CD8-positive, alpha-beta memory T cell (primary cell): ENCODE measurements at places on chromosomes 7 and 10.

DNA sequence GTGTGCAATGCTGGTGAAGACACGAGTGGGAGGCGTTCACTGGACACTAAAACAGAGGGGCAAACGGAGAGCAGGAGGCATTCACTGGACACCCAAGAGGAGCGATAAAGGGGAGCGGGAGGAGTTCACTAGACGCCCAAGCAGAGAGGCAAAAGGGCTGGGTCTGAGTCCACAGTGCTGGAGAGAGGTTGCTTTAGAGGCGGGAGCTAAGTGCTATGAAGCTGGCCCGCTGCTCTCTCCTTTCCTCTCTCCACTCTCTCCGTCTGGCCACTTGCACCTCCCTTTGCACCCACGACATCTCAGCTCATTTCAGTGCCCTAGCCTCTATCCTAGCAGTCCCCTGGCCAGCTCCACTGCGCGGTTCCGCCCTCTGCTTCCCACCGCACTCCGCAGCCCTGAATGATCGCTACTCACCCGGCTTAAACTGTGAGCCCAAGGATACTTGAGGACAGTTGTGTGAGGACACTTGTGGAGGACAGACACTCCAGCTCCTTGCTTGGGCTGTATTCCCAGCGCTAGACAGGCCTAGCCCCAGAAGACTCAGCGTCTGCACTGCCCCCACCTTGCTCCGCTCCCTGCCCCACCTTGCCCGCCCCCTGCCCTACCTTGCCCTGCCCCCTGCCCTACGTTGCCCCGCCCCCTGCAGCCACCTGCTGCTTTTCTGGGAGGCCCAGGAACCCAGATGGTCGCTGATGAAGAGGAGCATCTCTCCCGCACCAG, 78.8 kb upstream of the CPXM2 start:
- DNase-seq, result no peak

DNA sequence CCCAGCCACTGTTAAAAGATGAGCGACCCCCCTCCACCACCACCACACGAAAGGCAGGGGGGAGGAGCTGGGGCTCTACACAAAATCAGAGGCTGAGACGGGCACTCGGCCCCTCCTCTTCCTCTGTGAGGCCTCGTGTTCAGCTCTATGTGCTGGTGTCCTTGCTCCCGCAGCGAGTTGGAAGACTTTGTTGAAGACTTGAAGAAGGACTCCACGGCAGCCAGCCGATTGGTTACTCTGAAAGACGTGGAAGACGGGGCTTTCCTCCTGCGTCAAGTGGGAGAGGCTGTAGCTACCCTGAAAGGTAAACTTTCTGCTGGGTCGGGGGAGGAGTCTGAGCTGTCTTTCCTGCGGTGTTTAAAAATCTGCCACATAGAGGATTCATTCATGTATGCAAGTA, 203.7 kb downstream of the ARHGAP21 start:
- DNase-seq, result no peak

DNA sequence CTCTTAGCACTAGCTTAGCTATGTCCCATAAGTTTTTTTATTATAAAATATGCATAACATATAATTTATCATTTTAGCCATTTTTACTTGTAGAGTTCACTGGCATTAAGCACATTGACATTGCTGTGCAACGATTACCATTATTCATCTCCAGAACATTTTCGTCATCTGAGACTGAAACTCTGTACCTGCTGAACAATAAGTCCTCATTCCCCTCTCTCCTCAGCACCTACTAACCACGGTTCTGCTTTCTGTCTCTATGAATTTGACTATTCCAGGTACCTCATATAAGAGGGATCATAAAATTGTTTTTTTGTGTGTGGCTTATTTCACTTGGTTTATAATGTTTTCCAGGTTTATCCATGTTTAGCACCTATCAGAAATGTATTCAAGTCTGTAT, 64.1 kb downstream of the SHOC2 start:
- no peak for DNase-seq

- DNase-seq, result no peak
Observed at GRCh38 chr7:103391976-103392375, 44.5 kb downstream of the PSMC2 start.

DNA sequence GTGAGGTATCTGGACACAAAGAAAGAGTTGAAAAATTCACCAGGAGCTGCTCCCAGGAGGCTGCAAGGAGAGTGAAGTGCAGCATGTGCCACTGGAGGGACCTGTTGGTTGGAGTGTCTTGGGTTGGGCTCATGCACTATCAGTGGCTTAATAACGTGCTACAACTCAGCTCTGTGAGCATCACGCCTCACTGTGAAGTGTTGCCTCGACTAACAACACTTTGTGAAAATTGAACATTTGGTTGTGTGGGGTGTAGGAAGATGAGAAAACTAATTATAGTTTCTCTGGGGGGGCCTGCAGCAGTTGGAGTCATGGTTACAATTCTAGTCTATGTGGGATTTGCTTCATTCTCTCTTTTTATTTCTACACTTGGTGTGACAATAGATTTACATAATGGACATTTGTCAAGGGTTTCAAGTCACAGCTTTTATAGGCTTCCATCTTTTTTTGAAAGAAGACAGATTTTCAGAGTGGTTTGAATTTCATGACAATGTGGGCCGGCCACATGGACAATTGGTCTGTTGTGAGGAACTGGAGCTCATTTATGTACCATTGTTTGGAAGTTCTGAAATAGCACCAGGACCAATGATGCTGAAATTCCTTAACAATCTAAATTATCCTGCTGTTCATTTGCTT, 121.3 kb downstream of the RAMP3 start:
- no peak for DNase-seq

GRCh38 chr10:97684866-97685394, 2.1 kb downstream of the AVPI1 start:
- no peak for DNase-seq

DNA sequence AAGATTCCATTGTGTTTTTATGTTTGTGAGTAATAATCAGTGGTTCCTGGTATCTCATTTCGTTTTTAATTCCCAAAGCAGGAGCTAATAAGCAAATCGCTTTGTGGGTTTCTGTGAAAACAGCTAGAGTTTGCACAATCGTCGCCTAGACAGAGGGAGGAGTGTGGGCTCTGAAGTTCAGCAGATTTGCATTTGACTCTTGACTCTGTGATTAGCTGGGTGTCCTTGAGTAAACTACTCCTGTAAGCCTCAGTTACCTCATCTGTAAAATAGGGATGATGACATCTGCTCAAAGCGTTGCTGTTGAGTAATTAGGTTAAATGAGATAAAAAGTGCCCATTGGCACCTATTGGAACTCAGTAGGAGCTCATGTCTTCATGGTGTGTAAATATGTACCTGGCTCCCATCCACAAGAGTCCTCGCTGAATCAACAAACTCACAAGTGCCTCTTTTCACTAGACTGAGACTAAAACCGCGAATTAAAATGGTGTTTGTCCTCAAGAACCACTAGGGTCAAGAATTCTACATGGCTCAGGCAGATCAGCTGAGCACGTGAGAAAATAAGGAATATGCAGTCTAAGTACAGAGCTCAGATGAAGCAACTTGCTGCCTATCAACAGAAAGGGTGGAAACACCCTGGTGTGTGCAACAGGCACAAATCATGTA, 385.8 kb upstream of the C7orf33 start:
- DNase-seq, result no peak

- no peak for DNase-seq
Observed at GRCh38 chr7:138980563-138981291, 462 bp downstream of the KIAA1549 start.

- no peak for DNase-seq
Observed at GRCh38 chr7:120995654-120996053, 7.1 kb downstream of the CPED1 start.

DNA sequence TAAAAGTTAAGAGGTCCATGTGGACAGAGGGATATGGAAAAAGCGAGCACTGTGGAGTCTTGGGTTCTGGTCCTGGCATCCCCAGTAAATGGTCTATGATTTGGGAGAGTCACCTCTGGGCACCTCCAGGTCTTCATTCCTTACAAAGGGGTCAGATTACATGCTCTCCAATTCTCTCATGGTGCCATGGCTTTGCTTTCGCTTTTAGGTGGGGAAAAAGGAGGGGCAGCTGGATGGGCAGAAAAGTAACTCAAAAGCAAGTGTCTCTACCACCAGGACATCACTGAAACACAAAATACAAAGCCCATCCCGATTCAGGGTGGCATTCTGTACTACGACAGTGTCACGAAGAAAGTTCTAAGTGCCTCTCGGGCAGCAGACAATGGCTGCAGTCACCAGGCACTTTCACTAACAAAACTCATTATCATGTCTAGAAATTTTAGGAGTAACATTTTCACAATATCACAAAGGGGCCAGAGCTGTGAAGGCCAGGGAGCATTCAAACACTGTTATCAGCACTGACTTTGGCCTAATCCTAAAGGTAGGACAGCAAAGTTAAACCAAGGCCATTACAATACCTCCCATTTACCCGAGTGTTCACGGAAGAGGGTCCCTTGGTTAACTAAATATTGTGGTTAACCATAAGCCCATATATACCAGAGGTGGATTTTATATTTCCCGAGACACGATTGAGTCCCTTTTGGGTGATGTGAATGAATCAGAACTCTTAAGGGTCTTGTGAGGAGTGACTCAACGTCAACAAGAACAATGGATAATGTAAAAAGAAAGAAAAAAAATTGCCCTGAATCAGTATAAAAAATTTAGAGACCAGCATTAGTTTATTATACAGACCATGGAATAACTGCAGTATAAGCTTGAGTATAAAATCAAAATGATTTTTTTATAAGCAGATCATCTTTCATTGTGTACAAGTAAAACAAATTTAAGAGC, 2.5 kb downstream of the PSAP start:
- DNase-seq, result no peak

DNA sequence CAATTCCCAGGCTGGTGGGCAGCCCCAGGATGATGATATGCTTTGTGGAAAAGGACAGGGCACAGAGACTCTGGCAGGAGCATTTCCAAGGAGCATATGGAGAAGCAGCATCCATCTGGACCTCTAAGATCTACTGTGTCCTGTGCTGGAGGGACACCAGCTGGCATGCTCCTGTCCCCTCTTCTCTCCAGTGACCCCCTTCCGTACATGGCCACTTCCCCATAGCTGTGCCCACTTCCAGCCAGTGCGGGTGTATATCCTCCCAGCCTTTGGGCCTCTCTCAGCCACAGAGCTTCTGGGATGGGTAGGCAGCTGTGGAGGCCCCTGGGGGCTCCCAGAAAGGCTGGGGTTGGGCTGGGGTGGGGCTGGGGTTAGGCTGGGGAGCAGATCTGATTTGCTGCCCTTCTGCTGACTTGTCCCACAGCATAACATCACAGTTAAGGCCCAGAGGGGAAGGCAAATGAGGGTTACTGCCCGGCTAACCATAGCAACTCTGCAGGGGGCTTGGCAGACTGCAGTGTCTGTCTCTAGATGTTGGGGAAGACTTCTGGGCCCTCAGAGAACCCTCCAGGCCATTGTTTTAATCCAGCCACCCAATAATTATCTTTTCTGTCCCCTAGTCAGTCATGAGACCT, 6.3 kb downstream of the NPFFR1 start:
- no peak for DNase-seq

GRCh38 chr7:68246189-68246633, 1249.6 kb downstream of the TYW1 start:
- DNase-seq, result no peak

DNA sequence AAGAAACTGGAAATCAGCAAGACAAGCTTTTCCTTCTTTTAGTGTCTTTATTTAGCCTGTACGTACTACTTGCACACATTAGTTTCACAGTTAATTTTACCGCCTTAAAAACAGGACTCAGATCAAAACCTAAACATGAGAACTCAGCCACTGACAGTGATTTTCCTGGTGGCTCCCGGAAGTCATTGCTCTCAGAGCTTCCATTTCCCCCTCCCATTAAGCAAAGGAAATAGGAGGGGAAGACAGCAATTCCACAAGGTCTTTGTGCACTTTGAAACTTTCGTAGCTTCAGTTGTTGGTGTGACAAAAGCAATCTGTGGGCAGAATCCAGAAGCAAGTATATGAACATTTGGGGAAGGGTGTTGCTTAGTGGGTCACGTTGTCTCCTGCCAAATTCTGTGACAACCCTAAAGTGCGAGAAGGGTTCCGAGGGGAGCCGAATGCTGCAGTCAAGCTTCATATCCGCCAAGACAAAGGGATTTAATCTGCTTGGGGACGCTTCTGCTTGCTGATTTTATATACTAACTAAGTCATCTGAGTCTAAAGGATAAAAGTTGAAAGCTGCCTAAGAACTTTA, 30.4 kb downstream of the FAM53B start:
- no peak for DNase-seq

DNA sequence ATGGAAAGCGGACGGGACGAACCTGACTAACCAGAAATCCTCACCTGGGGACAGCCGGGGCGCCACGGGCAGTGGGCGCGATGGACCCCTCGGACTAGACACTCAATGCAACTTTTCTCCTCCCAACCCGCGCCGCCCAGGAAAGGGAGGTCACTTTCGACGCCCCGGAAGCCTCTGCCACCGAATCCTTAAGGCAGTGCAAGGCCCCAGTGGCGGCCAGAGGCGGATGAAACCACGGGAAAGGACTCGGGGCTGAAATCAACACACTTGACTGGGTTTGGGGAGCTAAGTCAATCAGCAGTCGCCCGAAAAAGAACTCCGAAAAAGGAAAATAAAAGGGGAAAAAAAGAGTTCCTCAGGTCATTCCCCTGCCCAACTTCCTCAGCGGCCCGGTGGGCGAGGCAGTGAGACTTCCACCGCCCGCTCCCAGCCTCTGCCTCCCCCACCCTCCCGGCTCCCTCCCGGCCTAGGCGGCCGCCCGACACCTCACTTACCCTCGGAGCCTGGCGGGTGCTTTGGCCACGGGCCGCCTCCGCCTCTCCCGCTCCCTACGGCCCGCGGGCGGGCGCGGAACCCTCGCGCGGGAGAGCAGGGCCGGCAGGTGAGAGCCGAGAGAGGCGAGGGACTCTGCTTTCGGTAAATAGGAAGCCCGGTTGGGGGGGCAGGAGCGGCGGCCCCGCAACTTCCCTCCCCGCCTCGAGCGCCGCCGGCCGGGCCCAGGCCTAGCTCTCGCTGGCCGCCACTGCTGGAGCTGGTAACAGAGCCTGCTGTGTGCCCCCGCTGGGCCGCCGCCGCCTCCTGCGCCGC, 518 bp downstream of the WAPL start:
- peak; percentile 27 for DNase-seq

DNA sequence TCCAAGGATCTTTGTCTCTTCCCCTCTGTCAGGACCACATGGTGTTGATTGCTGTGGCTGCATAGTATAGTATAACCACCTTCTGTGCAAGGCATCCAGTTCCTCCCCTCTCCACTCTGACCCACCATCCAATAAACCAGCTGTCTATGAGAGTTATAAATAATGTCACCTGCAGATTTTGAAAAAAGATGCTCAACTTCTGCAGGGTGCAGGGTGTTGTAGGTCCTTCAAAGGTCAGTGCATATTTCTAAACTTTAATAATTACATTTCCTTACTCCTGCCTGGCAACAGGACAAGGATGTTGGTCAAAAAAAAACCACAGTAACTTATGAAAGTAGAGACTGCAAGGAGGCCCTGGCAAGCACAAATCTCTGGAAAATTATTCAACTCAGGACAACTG, 166.2 kb downstream of the PKD1L1 start:
- DNase-seq, result no peak

- DNase-seq, result no peak
Observed at GRCh38 chr10:86653379-86653778, 968 bp upstream of the OPN4 start.
